ENCODE measurements at places on chromosomes 6 and 20. TPM values are rescaled to one million over a fixed set of nuclear protein-coding genes. Genes with fewer than 3 reads are reported as not detected.

FAM83B gene
- not detected for total RNA-seq

GRIK2 gene
- not detected for total RNA-seq

OR2W1 gene
- not detected for total RNA-seq

HDDC2 gene
- total RNA-seq: 49.1 TPM

ADIG gene
- not detected for total RNA-seq
